ENCODE measurements at places on chromosomes 4 and X.

DNA sequence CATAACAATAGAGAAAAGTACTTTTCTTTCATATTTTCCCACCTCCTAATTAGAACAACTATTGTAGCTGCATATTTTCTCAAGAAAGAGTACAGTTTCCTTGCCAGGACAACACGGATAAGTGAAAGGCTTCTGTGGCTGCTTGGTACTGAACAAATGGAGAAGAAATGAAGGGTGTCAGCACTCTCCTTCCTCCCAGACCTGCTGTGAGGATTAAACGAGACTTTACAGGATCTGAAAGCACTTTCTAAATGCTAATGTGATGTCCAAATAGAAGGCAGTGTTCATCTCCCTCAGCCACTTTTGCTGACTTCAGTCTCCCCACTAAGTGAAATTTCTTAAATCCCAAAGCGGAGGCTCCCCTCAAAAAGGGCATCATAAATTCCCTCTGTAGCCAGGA, 13.9 kb downstream of the NIPAL1 start:
- no peak for DNase-seq

GRCh38 chr4:109645874-109646710, 57.2 kb downstream of the CASP6 start:
- DNase-seq: no peak

GRCh38 chr4:5184606-5185005, 133.3 kb downstream of the STK32B start:
- DNase-seq: no peak

DNA sequence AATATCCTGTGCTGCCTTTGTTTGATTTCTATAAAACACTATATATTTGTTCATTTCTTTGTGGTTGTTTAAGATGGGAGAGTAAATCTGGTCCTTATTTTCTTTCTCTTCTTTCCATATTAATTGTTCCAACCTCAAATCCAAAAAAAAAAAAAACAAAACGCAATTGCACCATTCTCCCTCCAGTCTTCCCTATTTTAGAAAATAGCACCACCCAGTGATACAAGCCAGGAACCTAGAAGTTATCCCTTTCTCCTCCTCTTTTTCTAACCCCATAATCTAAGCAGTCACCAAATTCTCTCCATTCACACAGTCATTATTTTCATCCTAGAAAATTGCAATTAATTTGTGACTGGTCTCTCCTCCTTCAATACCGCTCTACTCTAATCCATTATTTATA, 107.8 kb downstream of the GABRA3 start:
- DNase-seq: no peak

- no peak for DNase-seq
These were observed 9.0 kb downstream of the ZNF827 start for GRCh38 chr4:145929415-145930178.

GRCh38 chr4:6281436-6282313, 12.0 kb downstream of the WFS1 start:
- no peak for DNase-seq

GRCh38 chrX:34629572-34629971, 27.5 kb downstream of the TMEM47 start:
- no peak for DNase-seq

DNA sequence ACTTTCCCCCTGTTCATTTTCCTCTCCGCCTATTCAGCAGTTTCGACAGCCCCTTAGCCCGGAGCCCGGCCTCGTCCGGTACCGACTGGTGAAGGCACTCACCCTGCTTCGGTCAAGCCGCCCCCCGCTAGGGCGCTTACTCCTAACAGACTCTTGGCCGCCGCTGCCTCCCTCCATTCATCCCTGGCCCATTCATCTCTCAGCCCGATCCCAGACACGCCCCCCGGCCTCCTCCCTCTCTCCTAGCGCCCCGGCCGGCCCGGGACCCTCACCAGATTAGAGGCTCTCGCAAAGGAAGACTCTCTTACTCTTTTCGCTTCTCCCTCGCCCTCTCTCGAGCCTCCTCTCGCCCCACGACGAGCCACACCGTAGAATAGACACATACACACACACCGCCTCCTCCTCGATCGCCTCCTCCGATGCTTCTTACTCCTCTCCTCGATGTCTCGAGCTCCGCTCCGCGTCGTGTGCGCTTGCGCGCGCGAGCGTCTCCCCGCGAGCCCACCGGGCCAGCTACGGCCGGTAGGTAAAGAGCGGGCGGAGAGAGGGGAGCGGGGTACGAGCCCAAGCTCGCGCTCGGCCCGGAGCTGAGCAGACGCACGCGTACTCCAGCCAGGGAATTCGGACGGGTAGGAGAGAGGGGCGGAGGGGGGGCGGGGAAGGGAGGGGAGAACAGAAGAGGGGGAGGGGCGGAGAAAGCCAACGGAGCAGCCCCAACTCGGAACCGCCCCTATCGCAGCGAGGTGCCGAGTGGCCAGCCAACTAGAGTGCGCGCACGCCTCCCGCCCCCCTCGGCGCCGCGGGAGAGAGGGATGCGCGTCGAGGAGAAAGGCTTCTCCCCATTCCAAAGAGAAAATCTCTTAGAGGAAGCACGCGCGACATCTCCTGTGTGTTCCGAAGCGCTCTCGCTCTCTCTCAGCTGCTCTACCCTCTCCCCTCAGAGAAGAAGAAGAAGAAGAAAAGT, at the start of gene WNK3:
Gene WNK3 (minus strand): TSS at position 633 of the 964 bp plus-strand sequence.
- peak; percentile 89 for DNase-seq

DNA sequence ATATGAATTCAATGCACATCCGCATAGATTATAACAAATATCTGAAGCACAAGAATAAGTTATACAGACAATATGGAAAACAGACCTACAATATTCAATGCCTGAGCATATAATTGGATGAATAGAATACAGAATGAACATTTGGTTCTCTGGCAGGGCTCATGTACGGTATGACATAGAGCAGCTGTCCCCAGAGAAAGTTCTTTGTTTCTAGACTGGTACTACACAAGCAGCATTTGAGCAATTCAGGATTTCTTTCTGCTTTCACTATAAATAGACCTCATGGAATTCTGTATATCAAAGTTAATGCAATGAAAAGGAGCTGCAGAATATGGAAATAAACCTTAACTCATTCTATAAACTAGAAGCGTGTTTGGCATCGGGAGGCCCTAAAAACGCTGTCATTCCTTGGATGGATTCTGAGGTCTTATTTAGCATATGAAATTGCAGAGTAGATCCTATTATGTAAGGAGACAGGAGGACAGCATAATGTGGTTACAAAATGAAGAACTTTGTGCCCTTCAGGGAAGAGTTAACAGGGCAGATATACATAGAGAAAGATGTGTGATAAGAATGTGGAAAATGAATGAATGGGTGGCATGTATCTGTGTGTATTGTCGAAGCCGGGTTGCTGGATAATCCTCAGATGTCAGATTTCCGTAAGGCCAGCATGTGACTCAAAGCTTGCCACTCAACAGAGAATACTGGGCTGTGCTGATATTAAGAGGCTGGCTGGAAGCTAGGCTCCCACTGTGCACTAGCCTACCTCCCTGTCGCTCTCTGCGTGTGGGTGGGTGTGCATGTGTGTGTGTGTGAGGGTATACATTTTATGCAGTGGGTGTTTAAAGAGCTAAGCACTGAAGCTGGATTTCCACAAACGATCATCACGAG, 103.3 kb upstream of the SLC4A4 start:
- peak; percentile 34 for DNase-seq

DNA sequence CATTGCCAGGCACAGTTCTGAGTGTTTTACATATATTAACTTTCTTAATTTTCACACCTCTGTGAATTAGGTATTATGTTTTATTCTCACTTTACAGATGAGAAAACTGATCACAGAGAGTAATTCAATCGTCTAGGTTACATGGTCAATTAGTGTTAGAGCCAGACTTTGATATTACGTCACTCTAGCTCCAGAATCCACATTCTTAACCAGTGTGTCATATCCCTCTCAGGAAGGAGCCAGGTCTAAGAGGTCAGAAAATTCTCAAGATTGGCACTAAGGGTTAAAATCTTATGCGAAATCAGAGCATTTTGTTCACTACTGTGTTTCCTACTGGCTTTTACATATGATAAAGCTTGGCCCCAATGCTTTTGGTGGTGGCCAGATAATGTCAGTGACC, 7.4 kb downstream of the DMP1 start:
- peak; percentile 3 for DNase-seq

DNA sequence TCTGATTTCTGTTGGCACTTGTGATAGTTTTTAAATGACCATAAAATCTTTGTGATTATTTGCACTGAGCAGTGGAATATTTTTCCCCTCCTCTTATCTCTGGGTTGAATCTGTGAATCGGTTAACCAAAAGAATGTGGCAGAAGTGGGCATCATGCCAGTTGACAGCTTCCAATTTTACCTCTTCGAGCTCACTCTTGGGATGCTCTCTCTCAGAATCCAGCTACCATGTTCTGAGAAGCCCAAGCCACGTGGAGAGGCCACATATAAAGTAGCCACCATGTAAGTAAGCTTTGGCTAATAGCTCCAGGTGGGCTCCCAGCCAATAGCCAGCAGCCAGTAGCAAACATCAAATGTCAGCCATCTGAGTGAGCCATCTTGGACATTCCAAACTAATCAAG, 12.9 kb upstream of the WDR19 start:
- DNase-seq: no peak

DNA sequence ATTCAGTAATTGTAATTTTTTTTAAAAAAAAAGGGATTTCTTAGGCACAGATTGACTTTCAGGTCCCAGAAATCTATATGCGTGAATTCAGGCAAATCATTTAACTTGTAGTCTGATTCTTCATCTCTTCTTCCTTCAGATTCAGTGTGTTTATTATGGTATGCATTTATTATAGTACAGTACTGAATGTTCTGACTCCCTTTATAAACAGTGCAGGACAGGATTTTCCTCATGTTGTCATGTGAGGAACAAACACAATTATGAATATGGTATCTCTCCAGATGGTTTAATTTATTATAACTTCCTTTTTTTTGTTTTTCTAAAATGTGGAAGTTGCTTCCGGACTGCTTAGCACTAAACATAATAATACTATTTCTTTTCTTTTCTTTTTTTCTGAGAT, 54.2 kb downstream of the RPS3A start:
- DNase-seq: no peak

GRCh38 chr4:61400439-61401038, 200.4 kb downstream of the ADGRL3 start:
- DNase-seq: no peak

DNA sequence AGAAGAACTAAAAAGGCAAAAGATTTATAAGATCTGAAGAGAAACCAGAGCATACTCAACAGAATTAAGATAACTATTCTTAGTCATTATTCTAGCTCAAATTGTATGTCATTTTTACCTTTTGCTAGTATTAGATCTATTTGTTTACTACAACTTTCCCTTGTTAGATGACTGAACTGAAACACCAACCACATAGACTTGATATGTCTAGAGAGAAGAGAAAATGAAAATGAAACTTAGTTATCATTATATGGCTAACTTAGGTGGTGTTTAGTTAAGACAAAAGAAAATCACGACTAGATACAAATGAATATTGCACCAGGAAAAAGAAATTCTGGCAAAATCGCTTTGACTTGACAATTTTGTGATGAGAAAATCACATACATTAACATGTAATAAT, 690.8 kb downstream of the PCDH18 start:
- no peak for DNase-seq

- DNase-seq: no peak
These were observed 128.0 kb downstream of the C4orf33 start for GRCh38 chr4:129223945-129224344.

GRCh38 chrX:153947009-153947769, 2.7 kb upstream of the RENBP start:
- peak; percentile 60 for DNase-seq

DNA sequence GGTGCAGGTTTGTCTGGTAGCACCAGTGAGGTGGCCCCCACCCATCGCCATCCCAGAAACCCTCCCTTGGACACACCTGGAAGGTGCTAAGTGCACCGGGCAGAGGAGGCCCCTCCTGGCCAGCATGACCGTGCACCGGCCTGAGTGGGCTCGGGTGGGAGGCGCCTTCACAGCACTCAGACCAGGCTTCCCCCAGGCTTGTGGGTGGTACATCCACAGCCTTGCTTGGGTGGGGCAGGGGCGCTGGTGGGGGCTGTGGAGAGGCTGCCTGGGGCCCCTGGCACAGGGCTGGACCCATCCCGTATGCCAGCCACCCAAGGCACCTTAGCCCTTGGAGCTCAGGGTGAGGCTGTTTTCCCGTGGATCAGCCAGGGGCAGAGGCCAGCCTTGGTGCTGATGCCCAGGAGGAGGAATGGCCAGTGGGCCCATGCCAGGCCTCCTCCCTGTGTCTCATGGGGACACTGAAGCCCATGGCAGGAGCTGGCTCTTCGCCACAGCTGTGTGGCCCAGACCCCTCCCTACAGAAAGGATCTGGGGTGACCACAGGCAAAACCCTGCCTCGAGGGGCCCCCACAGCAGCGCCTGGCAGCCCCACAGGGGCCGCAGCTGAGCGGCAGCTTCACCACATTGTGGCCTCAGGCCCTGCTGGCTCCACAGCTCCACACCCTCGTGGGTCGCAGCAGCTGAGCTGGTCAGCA, 21.4 kb downstream of the NKX1-1 start:
- no peak for DNase-seq

Data from umbilical cord (tissue), 2 donors.